Upper lobe of right lung (tissue), 1 donor: ENCODE measurements at places on chromosomes 5 and 9. TPM values are rescaled to one million over a fixed set of nuclear protein-coding genes. Genes with fewer than 3 reads are reported as not detected.

Gene EXD3
- total RNA-seq: 27.3 TPM

Gene PCDHGC5
- total RNA-seq: 1.4 TPM

Gene ADAMTS2
- 16.4 TPM for total RNA-seq

Gene FOXI1
- total RNA-seq: not detected

GRCh38 chr9:95049761-95050160 lies 267.7 kb downstream of the FANCC start:
- H3K4me3 ChIP-seq: peak overlapping the region; percentile 64
- H3K36me3 ChIP-seq: no peaks in the 10 kb centered on the region
- H3K4me1 ChIP-seq: peaks cover 49% of the 10 kb centered on the region
- peak overlapping the region; percentile 85 for H3K27ac ChIP-seq
- no peak for DNase-seq
- no peaks in the 10 kb centered on the region for H3K27me3 ChIP-seq

DNA sequence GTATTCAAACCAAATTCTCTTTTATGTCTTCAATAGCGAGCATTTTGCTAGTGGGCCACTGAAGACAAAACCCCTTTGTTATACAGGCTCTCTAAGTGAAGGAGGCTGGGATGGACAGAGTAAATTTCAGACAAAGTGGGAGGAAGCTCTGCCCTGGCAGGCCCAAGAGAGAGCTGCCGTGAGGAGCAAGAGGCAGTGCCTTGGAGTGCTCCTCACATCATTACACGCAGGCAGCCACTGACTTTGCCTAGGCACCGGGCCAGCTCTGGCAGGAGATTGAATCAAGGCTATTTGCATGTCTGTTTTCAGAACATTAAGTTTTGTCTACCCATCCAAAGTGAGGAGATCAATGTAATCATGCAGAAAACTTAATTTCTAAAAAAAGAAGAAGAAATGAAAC lies 167.7 kb downstream of the CCDC192 start:
- H3K27me3 ChIP-seq: no peaks in the 10 kb centered on the region
- peaks cover 19% of the 10 kb centered on the region for H3K4me1 ChIP-seq

DNA sequence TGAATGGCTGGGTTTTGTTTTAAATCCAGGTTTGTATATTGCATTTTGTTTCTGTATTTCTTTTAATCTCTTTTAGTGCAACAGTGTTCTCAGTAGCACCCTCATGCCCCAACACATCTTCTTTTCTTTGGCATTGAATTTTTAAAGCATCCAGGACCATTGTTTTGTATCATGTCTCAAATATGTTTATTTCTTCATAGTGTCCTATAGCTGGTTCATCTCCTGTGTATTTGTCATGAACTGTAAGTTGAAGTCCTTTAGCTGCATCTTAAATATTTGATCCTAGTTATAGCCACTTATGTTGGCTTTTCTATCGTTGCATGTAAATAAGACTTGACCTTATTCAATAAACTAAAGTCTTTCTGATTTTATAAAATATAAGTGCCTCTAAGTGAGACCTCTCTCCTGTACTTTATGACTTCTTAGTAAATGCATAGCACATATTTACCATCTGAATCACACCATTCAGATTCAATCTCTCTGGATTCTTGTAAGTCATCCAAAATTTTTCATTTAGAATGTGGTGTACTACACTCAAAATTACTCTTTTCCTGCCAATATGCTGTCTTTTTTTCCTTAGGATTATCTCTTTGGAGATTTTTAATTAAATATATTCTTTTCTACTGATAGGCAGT lies 21.0 kb upstream of the ERCC6L2 start:
- no peak overlapping the region for H3K4me3 ChIP-seq
- no peaks in the 10 kb centered on the region for H3K4me1 ChIP-seq
- H3K27ac ChIP-seq: no peak overlapping the region

DNA sequence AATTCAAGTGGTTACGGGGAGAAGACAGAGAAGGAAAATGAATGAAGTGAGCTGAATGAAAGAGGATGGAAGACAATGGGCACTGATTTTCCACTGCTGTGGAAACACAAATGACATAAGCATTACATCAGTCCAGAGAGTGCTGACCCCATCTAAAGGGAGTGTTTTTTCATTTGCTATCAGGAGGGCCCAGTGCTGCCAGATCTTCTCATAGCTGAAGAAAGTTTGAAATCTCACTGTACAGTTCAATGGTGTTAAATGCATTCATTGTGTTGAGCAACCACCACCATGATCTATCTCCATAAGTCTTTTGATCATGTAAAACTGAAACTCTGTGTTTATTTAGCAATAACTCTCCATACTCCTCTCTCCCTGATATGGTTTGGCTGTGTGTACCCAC lies 41.5 kb upstream of the STARD4 start:
- no peak overlapping the region for H3K27ac ChIP-seq
- no peaks in the 10 kb centered on the region for H3K27me3 ChIP-seq
- H3K36me3 ChIP-seq: no peaks in the 10 kb centered on the region
- no peak overlapping the region for H3K4me3 ChIP-seq
- DNase-seq: no peak
- H3K4me1 ChIP-seq: no peaks in the 10 kb centered on the region

DNA sequence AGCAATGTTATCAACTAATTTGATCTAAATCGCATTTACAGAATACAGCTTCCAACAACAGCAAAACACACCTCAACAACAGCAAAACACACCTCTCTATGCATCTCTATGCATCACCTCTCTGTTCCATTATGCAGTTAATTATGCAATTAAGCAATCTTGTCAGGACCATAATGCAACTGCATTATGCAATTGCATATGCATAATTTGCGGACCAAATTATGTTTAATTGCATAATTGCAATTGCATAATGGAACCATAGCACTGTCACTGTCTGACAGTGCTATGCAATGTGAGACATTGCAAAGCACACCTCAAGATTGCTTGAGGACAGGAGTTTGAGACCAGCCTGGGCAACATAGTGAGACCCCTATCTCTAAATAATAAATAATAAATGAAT lies 80.4 kb upstream of the PRSS3 start:
- H3K27ac ChIP-seq: no peak overlapping the region
- no peak overlapping the region for H3K4me3 ChIP-seq
- DNase-seq: no peak
- no peaks in the 10 kb centered on the region for H3K36me3 ChIP-seq
- no peaks in the 10 kb centered on the region for H3K27me3 ChIP-seq

GRCh38 chr5:84259283-84260045 lies 125.2 kb downstream of the EDIL3 start:
- H3K4me1 ChIP-seq: no peaks in the 10 kb centered on the region
- H3K36me3 ChIP-seq: no peaks in the 10 kb centered on the region
- no peak overlapping the region for H3K4me3 ChIP-seq
- no peak overlapping the region for H3K27ac ChIP-seq
- DNase-seq: no peak
- H3K27me3 ChIP-seq: no peaks in the 10 kb centered on the region

- no peak for DNase-seq
- H3K4me3 ChIP-seq: no peak overlapping the region
- H3K27ac ChIP-seq: no peak overlapping the region
- no peaks in the 10 kb centered on the region for H3K27me3 ChIP-seq
- H3K36me3 ChIP-seq: no peaks in the 10 kb centered on the region
- H3K4me1 ChIP-seq: peaks cover 71% of the 10 kb centered on the region
Observed at GRCh38 chr9:134363450-134363849, 37.2 kb downstream of the RXRA start.

- peaks cover 11% of the 10 kb centered on the region for H3K27me3 ChIP-seq
- peak; percentile 82 for DNase-seq
- H3K27ac ChIP-seq: no peak overlapping the region
- peak overlapping the region; percentile 43 for H3K4me3 ChIP-seq
- peaks cover 26% of the 10 kb centered on the region for H3K4me1 ChIP-seq
- no peaks in the 10 kb centered on the region for H3K36me3 ChIP-seq
Observed at GRCh38 chr9:127927988-127928675, 2.4 kb downstream of the PIP5KL1 start.

- H3K27ac ChIP-seq: no peak overlapping the region
- no peaks in the 10 kb centered on the region for H3K36me3 ChIP-seq
- peaks cover 4% of the 10 kb centered on the region for H3K4me1 ChIP-seq
Observed at GRCh38 chr9:16192403-16193017, 639.7 kb downstream of the CCDC171 start.

- no peak overlapping the region for H3K27ac ChIP-seq
- H3K4me3 ChIP-seq: no peak overlapping the region
- no peaks in the 10 kb centered on the region for H3K36me3 ChIP-seq
- no peaks in the 10 kb centered on the region for H3K4me1 ChIP-seq
- H3K27me3 ChIP-seq: no peaks in the 10 kb centered on the region
- DNase-seq: no peak
Observed at GRCh38 chr5:120150770-120151169, 313.3 kb upstream of the PRR16 start.

DNA sequence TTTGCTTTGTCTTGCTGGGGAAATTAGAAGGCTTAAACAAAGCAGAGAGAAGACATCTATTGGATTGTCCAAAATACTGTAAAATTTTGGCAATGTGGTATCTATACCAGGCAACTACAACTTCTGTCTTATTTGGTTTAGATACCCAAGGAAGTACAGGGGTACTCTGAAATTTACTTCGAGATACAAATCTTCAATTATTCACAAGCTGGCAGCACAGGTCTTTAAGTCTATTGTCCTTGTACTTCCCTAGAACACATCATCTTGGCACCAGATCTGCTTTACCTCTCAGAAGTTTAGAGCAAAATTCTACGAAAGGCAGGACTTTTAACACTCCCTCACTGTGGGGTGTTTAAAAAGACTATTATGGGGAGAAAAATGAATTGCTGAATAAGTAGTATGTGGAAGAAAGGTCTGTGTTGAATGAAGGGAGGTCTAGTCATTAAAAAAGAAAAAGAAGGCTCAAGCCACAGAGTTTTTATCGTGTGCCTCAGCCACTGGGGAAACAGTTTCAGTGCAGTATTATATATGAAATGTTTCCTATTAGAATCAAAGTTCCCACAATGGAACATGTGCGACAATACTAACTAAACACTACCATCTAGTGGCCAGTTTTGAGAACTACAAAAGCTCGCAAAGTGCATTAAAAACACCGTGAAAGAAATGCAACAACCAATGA lies 93.7 kb downstream of the PDE4D start:
- H3K27ac ChIP-seq: peak overlapping the region; percentile 19
- H3K4me1 ChIP-seq: peaks cover 17% of the 10 kb centered on the region
- no peaks in the 10 kb centered on the region for H3K27me3 ChIP-seq
- no peaks in the 10 kb centered on the region for H3K36me3 ChIP-seq
- DNase-seq: no peak
- H3K4me3 ChIP-seq: no peak overlapping the region

GRCh38 chr5:180139731-180140055 lies 68.1 kb upstream of the RNF130 start:
- no peaks in the 10 kb centered on the region for H3K36me3 ChIP-seq
- no peak for DNase-seq
- H3K27me3 ChIP-seq: peaks cover 9% of the 10 kb centered on the region
- H3K27ac ChIP-seq: no peak overlapping the region
- no peaks in the 10 kb centered on the region for H3K4me1 ChIP-seq

DNA sequence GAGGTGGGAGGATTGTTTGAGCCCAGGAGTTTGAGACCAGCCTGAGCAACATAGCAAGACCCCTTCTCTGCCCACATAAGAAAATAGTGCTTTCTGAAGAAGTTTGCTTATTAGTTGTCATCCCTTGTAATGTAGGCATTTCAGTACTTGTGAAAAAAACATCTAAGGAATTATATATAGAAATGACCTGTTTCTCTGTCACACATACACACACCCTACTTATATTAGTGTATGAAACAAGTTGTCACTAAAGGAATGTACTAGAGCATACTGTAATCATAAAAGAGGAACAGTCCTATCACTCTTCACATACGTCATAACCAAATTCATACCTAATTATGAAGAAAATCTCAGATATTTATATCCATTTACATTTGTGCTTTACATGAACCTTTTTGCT lies 122.0 kb downstream of the NIPBL start:
- DNase-seq: no peak
- peaks cover 73% of the 10 kb centered on the region for H3K36me3 ChIP-seq
- no peak overlapping the region for H3K4me3 ChIP-seq
- H3K4me1 ChIP-seq: no peaks in the 10 kb centered on the region

DNA sequence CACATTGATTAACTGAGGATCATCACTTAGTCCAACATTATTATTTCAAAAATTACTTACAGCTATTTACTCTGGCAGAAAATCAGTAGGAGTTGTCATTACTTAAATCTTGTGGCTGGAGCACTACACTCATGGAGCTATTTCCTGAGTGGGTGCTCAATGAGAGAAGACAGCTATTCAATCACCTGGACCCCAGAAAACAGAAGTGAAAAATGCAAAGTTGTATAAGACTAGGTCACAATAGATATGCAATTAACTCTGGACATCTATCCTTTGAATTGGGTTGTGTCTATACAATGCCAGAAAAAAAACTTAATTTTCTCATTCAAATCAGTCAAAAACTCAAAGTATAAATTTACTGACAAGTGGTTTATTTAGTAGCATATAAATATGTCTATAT lies 340.9 kb downstream of the EFNA5 start:
- DNase-seq: no peak
- no peaks in the 10 kb centered on the region for H3K27me3 ChIP-seq
- no peak overlapping the region for H3K4me3 ChIP-seq
- H3K36me3 ChIP-seq: no peaks in the 10 kb centered on the region
- H3K4me1 ChIP-seq: no peaks in the 10 kb centered on the region
- H3K27ac ChIP-seq: no peak overlapping the region

DNA sequence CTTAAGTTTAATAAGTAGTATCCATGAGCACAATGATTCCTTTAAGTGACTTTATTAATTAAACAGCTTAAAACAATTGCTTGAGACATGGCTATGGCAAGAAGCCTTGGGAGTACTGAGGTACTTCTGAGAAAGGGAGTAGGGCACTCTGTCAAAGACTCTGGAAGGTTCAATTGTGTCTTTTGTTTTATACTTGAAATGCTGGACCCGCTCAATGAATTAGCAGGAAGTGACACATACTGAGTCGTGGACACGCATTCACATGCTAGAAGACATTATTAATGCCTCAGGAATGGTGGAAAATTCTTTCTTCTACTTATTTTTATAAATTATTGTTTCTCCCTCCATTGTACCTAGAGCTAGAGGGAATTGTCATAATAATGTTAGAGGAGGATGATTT lies 347.3 kb upstream of the ZNF608 start:
- H3K4me3 ChIP-seq: no peak overlapping the region
- no peaks in the 10 kb centered on the region for H3K27me3 ChIP-seq
- DNase-seq: no peak
- no peak overlapping the region for H3K27ac ChIP-seq

DNA sequence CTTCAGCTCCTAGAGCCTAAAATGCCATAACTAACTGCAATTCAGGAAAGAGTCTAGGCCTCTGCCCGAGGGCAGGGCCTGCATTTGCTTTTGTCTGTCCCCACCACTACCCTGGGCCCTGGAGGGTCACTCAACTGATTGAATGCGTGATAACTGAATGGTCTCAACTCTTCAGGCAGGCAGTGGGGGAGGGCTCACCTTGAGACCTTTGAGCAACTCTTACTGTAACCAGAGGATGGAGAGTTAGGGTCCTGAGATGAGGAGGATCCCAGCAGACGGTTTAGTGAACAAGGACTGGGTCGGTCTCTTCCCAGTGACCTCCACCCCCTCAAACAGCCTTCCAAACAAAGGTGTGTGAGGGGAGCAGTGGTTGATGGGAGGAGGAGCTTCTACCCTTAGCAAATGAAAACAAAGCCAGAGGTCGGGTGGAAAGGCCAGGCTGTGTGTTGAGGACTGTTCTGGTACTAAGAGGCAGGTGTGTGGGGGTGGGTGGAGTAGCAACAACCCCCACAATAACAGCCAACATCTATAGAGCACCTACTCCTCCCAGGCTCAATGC lies 59.4 kb downstream of the CXXC5 start:
- no peak for DNase-seq
- no peak overlapping the region for H3K4me3 ChIP-seq
- H3K27ac ChIP-seq: no peak overlapping the region
- no peaks in the 10 kb centered on the region for H3K36me3 ChIP-seq
- H3K4me1 ChIP-seq: peaks cover 30% of the 10 kb centered on the region
- H3K27me3 ChIP-seq: peaks cover 17% of the 10 kb centered on the region

- no peaks in the 10 kb centered on the region for H3K4me1 ChIP-seq
- H3K27me3 ChIP-seq: no peaks in the 10 kb centered on the region
- no peak for DNase-seq
- H3K27ac ChIP-seq: no peak overlapping the region
- H3K36me3 ChIP-seq: peaks cover 74% of the 10 kb centered on the region
- H3K4me3 ChIP-seq: no peak overlapping the region
Observed at GRCh38 chr5:36177715-36178523, 26.0 kb downstream of the SKP2 start.
